ENCODE measurements at places on chromosomes 2 and 18.

- no peak for DNase-seq
Measured at GRCh38 chr18:25062720-25063119, 289.2 kb downstream of the ZNF521 start.

DNA sequence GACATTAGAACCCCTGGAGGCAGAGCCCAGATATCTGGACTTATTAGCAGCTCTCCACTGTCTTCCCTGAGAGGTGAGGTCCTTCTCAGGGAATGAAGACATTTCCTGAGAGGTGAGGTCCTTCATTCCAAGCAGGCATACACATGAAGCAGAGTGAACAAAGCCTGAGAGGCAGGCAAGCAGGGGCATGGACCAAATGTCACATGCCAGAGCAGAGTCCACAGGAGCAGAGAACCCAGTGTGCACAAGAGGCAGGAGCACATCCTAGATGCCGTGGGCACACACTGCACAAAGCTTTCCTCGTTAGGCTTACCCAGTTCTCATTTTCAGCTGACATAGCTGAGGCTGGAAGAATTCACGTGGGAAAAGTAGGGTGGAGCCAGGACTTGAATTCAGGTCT is 759.9 kb upstream of the HS6ST1 start:
- no peak for DNase-seq

DNA sequence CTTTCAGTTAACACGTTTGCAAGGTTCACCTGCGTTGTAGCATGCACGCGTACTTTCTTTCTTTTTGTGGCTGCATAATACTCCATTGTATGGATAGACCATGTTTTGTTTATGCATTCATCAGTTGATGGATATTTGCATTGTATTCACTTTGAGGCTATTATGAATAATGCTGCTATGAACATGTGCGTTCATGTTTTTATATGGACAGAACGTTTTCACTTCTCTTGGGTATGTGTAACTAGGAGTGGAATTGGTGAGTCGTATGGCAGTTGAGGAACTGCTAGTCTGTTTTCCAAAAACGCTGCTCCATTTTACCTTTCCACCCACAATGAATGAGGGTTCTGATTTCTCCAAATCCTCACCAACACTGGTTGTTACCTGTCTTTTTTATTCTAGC is 244.3 kb downstream of the GLI2 start:
- no peak for DNase-seq

DNA sequence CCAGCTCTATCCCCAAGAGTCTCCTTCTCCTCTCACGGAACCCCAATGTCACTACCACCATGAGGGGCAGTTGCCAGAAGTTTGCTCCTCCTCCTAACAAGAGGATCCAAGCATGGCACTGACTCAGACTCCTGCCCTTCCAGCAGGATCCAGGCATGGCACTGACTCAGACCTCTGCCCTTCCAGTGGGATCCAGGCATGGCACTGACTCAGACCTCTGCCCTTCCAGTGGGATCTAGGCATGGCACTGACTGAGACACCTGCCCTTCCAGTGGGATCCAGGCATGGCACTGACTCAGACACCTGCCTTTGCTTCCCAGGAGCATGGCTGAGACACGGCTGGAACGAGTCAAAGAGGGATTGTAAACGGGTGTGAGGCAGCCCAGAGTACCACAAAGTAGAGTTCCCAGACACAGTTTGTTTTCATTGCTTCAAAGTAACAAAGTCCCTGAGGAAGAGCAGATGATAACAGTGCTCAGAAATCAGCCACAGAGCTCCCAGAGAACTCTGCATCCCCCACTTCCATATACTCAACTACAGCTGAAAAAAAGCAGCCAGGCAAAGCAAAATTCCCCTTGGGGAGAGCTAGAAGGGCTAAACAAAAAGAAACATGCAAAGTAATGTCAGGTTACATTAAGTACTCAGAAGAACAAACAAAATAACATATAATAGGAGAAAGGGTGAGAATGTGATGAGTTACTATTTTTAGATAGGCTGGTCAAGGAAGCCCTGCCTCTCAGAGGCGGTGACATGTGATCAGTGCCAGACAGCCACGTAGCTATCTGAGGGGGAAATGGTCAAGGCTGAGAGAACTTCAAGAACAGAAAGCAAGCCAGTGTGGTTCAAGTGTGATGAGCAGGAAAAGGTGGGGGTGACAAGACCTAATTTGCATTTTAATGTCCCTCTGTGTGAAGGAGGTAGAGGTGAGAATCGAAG is 3.0 kb downstream of the BUB1 start:
- no peak for DNase-seq

GRCh38 chr2:147460155-147460554 is 384.7 kb upstream of the ACVR2A start:
- no peak for DNase-seq

DNA sequence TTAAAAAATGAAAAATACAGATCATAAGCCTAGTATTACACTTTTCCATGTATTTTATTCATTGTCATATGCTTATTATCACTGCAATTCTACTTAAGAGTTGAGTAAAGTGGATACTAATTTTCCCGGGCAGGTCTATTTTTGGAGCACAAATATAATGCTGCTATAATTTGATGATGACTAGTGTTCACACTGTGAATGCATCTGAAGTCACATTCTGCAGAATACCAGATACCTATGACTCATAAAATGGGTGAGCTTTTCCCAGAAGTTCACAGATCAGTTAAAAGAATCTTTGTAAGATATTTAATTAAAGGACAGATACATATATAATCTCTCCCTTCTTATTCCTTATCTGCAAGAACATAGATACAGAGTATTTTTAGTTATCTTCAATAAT is 79.8 kb upstream of the MC4R start:
- no peak for DNase-seq

GRCh38 chr18:61546590-61546989 is 213.4 kb downstream of the CDH20 start:
- no peak for DNase-seq

DNA sequence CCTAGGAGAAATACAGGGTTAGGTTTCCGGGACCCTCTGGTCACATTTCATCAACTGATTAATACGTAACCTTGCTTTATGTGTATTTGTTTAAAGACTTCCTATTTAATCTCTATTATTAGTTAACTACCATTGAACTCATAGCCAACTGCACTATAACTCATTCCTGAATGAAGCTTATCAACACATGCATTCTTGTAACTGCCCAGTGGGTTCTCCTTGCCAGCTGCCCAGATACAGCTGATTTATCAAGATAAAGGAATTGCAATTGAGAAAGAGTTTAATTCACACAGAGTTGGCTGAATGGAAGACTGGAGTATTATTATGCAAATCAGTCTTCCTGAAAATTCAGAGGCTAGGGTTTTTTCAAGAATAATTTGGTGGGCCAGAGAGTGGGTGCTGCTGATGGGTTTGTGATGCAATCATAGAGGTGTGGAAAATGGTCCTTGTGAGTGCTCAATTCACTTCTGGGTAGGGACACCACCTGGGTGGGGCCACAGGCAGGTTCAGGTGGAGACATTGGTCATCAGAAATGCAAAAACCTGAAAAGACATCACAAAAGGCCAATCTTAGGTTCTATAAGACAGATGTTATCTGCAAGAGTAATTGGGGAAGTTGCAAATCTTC is 21.1 kb upstream of the NOSTRIN start:
- no peak for DNase-seq

- no peak for DNase-seq
Measured at GRCh38 chr2:238942080-238942725, 94.3 kb downstream of the TWIST2 start.

- no peak for DNase-seq
Measured at GRCh38 chr2:134233728-134234136, 20.1 kb upstream of the MGAT5 start.

GRCh38 chr2:114024326-114024725 is 134.4 kb downstream of the ACTR3 start:
- no peak for DNase-seq

GRCh38 chr18:79459946-79460480 is 64.3 kb downstream of the NFATC1 start:
- DNase-seq: no peak

GRCh38 chr2:132883430-132883829 is 213.4 kb upstream of the LYPD1 start:
- DNase-seq: no peak

- DNase-seq: no peak
Measured at GRCh38 chr2:65622499-65622898, 190.1 kb upstream of the SPRED2 start.

DNA sequence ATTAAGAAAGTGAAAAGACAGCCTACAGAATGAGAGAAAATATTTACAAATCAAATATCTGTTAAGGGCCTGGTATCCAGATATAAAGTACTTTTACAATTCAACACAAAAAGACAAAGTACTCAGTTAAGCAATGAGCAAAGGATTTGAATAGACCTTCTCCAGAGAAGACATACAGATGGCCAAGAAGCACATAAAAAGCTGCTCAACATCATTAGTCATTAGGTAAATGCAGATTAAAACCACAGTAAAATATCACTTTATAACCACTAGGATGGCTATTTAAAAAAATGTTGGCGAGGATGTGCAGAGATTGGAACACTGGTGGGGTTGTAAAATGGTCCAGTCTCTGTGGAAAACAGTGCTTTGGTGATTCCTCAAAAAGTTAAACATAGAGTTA is 38.9 kb downstream of the RAB31 start:
- no peak for DNase-seq

- DNase-seq: no peak
Measured at GRCh38 chr2:219545295-219545942, 1.6 kb downstream of the TMEM198 start.

DNA sequence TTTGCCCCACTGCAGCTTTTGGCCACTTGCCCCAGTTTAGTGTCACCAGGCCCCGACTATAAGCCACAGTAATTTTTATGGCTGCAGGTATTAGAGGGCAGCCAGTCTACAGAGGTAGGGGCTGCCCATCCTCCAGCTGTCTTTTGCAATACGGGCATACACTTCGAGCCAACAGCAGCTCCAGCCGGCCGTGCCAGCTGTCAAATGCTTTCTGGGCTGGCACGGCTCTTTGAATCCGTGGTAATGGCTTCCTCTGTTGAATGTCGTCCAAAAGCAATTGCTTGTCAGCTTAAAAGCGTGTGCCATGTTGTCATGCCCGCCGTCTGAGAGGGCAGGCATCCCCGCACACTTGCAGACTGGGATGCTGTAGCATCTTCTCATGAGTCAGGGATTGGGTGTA is 41.3 kb downstream of the BCL2L11 start:
- DNase-seq: no peak

DNA sequence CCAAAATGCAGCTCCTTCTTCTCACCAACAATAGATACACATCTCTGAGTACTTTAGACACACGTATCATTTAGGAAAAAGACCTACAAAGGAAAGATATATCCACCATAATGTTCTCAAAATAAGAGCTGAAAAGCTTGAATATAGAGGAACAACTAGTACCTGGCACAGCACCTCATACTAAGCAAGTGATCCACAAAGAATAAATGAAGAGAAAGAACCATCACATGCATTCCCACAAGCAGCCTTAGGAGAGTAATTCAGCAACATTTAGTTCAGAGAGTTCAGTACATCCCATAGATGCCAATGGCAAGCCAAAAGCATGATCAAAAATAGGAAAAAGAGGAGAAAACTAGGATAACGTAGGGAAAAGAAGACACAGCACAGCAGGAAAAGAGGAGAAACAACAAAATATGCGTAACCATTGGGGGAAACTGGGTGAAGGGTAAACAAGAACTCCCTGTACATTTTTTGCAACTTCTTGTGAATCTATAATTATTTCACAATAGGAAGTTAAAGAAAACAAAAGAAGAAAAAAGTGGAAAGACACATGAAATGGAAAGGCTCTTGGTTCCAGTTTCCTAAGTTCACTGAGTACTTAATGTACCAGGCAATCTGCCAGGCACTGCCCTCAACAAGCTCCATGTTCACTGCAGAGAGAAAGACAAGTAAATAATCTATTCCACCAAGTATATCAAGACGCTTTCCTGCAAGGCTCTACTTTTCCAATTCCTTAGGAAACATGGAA is 22.3 kb downstream of the CLASP1 start:
- no peak for DNase-seq

All from effector CD4-positive, alpha-beta T cell (primary cell).